ENCODE measurements at places on chromosomes 11 and 22. TPM values are rescaled to one million over a fixed set of nuclear protein-coding genes. Genes with fewer than 3 reads are reported as not detected.

Gene CBLIF
- not detected for total RNA-seq

Gene MRGPRE
- not detected for total RNA-seq

Gene OR8H1
- not detected for total RNA-seq

GRCh38 chr11:20854215-20854955 lies 185.0 kb downstream of the NELL1 start:
- no peak for DNase-seq

DNA sequence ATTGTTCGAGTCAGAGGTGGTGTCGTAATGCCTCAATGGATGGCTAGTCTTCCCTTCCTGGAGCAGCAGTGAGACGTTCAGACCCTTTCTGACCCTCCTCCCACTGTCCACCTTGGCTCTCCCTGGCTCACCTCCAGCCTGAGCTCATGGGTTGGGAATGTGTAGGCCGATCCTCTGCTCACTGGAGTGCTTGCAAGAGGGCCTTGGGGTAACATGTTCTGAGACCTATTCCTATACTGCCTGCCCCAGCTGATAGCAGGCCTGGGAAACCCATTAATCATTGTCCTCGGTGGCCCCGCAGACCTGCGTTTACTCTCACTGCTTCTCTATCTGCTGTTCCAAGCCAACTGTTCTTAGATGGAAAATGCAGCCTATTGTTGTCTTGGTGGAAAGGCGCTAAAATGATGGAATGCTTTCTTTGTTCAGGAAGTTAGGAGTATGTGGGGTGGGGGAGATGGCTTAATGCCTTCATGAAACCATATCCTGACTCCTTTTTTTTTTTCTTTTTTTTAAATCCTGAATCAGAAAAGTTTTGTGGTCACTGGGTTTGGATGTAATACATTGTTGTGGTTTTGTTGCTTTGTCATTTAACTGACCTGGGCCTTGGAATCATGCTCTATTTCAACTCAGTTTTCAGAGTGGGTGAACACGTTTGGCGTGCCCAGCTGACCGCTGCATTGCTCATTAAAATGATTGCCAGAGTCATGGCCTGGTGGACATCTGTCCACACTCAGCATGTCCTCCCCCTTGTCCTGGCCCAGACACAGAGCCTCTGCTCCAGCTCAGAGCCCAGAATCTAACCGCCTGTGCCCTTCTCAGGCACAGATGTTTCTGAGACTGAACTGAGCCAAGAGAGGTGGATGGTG lies 72.5 kb downstream of the MICAL2 start:
- no peak for DNase-seq

DNA sequence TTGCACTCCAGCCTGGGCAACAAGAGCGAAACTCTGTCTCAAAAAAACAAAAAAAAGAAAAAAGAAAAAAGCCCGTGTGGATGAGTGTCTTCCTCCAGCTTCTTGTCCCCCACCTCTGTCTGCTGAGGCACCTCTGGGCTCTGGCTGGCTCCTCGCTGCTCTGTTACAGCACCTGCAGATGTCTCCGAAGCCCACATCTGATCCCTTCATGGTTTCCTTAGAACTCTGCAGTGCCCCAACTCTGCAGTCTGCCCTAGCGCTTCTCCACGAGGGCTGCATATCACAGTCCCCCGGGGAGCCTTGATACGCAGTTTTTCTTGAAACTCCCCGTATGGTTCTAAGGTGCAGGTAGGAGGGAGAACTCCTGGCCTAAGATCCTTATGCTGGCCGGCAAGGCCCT lies 15.9 kb downstream of the KCTD17 start:
- DNase-seq = no peak

- DNase-seq = no peak
These were observed 99.1 kb downstream of the CSNK2A3 start for GRCh38 chr11:11253995-11254394.

DNA sequence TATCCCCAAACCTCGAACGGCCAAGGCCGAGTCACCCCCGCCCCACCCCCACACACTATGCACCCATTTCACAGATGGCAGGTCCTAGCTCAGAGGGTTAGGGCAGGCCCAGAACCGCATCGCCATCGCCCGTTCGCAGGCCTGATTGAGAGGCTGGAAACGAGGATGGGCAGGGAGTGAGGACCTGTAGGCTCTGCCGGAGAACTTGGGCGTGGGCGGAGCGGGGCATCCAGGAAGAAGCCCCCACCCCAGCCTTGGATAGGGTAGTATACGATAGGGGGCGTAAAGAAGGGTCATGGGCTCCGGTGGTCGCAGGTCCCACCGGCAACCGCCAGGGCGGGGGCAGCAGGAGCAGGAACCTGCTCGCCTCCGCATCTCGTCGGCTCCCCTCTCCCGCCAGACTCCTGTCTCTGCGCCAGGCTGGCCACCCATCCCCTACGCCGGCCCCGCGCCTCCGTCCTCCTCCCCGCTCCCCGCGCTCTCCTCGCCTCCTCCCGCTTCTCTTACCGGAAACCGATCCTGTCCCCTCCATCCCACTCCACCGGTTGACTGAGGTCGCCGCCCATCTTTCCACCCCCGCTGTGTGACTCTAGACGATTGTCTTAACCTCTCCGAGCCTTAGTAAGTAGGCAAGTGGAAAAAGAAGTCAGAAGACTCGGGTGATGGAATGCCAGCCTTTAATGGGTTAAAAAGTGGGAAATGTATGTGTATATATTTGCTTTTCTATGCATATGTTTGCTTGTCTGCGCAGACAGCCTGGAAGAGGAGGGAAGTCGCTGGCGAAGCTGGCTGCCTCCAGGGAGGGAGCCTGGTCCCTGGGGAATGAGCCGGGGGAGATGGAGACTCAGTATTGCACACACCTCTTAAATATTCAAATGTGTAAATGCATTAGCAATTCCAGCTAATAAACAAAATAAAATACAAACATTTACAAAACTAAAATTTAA lies 52.8 kb downstream of the CYTH4 start:
- DNase-seq = no peak

- DNase-seq = no peak
These were observed 12.1 kb upstream of the ADORA2A start for GRCh38 chr22:24414984-24415945.

DNA sequence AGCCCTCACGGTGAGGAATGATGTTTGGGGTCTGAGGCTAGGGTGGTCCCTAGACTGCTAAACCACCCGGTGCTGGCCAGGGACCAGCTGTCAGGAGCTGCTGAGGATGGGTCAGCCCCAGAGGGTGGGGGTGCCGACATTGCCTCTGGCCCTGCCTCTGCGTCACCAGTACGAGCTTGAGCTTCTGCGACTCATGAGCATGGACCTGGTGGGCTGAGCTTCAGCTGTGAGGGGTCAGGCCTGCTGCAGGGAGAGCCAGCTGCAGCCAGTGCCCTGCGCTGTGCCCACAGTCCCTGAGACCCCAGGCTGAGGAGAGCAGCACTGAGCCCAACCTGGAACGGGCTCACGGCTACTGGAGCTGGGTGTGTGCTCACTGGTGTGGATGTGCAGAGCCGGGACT lies 7.0 kb downstream of the DERL3 start:
- DNase-seq = no peak

GRCh38 chr22:37047006-37047405 lies 4.5 kb upstream of the KCTD17 start:
- no peak for DNase-seq

DNA sequence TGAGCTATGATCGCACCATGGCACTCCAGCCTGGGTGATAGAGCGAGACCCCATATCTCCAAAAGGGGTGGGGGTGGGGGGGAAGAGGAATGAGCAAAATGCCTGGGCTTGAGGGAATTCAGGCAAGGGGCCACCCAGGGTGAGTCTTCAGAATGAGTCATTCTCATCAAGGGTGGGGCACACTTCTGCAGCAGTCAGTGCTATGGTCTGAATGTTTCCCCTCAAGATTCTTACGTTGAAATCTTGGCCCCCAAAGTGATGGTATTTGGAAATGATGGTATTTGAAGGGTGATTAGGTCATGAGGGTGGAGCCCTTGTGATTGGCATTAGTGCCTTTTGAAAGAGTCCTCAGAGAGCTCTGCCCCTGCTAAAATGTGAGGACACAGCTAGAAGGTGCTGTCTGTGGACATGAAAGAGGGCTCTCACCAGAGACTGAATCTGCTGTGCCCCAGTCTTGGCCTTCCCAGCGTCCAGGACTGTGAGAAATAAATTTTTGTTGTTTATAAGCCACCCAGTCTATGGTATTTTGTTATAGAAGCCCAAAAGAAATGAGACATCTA lies 86.4 kb upstream of the THY1 start:
- DNase-seq = no peak

DNA sequence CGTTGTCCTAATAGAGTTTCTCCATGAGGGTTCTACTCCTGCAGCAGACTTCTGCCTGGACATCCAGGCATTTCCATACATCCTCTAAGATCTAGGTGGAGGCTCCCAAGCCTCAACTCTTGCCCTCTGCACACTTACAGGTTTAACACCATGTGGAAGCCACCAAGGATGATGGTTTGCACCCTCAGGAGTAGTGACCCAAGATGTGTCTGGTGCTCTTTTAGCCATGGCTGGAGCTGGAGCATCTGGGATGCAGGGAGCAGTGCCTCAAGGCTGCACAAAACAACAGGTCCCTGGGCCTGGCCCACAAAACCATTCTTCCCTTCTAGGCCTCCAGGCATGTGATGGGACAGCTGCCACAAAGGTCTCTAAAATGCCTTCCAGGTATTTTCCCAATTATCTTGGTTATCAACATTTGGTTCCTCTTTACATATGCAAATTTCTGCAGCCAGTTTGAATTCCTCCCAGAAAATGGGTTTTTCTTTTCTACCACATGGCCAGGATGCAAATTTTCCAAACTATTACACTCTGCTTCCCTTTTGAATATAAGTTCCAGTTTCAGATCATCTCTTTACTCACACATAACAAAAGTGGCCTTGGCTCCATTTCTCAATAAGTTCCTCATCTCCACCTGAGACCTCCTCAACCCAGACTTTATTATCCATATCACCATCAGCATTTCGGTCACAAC lies 69.5 kb upstream of the GNAZ start:
- no peak for DNase-seq

DNA sequence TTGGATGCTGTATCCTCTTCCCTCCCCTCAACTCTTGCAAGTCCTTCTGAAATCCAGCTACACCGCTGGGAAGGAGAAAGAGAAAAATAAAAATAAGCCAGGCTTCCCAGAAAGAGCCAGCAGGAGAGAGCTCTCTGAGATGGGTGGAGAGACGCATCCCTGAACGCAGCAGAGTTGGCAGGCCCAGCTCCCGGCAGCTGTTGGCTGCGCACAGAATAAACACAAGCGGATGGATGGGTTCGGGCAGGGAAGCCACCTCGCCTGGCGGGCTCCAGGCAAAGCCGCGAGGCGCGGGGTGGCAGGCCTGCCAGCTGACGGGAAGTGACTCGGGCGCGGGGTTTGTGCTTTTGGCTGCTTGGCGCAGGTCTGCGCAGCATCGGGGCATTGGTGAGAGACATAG lies 537.7 kb downstream of the MIAT start:
- DNase-seq = no peak

DNA sequence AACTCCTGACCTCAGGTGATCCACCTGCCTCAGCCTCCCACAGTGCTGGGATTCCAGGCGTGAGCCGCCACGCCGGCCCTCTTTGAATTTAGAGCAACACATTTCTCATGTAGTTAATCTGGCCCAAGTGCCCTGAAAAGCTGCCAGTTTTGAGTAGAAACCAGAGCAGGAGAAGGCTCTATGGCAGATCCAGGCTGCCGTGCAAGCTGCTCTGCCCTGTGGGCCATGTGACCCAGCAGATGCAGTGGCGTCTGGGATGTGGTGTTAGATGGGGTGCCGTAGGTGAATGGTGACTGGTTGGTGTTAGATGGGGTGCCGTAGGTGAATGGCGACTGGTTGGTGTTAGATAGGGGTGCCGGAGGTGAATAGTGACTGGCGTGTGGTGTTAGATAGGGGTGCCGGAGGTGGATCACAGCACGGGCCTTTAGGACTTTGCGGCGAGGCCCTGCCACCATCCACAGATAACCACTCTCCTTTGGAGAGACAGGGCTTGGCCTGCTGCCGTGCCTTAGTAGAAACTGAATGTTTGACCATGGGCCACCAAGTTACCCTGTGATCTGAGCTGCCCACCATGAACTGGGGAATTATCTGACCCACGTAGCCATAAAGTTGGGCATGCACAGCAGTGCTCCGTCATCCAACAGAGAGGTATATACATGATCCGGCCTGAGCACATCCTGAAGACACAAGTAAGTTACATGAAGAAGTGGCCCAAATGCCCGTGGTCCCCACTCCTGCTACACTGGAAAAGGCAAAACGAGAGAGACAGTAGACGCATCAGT lies 32.7 kb downstream of the ASCL2 start:
- no peak for DNase-seq

DNA sequence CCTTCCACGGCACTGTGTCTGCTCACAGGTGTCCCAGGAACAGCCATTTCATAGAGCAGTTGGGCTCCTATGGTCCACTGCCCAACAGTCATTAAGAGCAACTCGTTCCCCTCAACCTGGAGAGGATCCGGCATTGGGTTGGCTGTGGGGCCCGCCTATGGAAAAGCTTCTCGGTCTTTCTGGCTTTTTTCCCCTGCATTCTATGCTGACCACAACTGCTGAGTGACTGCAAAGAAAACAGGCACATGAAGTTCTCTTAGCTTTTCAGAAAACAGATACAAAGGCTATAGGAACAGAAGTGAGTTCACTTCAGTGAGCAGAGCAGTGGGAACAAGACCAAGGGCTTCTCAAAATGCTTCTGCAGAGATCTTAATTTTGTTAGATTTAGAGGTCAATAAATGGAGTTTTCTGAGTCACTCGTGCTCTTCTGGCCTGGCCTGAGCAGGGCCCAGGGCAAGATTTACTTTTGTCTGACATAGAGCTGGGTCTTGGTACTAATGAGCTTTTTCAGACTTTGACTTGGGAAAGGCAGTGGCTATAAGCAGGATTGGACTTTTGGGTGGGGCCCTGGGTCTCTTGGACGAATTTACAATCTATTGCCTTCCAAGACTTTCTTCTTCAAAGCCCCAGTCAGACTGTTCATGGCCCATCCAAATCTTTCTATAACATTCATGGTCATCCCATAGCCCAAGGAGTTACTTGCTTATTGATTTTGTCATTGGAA lies 13.6 kb upstream of the APOL5 start:
- no peak for DNase-seq

GRCh38 chr11:124812876-124813275 lies 12.7 kb upstream of the MSANTD2 start:
- DNase-seq = no peak

- no peak for DNase-seq
These were observed 104.0 kb downstream of the FAR1 start for GRCh38 chr11:13772223-13773046.

Data from activated CD8-positive, alpha-beta memory T cell treated with anti-CD3 and anti-CD28 coated beads, Interleukin-2, amount 10 ng/mL, durations not matched to agents 7 days and 5 days (primary cell).